ENCODE measurements at places on chromosomes 2 and 18.

DNA sequence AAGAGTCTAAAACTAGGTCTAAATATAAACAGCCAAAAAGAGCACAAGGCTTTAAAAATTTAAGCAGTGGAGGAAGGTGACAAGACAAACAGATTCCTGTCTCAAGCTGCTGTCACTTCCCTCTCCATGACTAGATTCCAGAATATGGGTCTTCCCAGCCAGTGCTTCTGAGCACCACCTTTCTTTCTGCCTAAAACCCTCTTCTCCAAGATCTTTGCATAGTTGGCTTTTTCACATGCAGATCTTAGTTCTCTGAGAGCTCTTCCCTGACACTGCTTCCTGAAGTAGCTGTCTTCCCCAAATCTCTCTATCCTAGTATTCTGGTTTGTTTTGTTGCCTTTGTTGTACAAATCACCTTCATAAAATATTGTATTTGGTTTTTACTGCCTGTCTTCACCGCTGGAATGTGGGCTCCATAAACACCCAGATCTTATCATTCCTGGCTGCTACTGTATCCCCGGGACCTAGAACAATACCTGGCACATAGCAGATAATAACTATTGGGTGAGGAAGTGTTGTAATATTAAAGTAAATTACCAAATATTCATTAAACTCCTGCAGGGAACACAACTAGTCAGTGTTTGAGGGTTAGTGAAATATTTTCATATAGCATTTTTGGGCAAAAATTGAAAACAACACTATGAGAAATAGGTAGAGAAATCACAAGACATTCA is 150.2 kb downstream of the CCDC85A start:
- DNase-seq, result no peak

DNA sequence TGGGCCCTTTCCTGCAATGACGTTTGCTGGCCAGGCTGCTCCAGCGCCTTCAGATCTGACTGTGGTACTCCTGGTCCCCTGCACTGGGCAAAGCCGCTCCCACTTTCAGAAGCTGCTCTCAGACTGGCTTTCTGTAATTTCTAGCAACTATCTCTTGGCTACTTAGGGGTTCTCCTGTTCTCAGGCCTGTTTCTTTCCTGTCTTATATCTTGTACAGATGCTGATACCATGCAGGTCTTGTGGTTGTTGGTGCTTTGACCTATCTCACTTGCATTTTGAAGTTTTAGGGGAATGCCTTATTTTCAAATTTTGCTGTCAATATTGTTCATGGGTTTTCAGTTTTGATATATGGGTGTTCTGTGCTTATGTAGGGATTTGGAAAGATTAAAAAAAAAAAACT is 145.8 kb downstream of the CLIP4 start:
- peak; percentile 65 for DNase-seq

GRCh38 chr2:144452989-144453336 is 67.0 kb downstream of the ZEB2 start:
- DNase-seq, result no peak

- DNase-seq, result peak; percentile 79
These were observed 30.9 kb downstream of the MBP start for GRCh38 chr18:77101410-77102258.

DNA sequence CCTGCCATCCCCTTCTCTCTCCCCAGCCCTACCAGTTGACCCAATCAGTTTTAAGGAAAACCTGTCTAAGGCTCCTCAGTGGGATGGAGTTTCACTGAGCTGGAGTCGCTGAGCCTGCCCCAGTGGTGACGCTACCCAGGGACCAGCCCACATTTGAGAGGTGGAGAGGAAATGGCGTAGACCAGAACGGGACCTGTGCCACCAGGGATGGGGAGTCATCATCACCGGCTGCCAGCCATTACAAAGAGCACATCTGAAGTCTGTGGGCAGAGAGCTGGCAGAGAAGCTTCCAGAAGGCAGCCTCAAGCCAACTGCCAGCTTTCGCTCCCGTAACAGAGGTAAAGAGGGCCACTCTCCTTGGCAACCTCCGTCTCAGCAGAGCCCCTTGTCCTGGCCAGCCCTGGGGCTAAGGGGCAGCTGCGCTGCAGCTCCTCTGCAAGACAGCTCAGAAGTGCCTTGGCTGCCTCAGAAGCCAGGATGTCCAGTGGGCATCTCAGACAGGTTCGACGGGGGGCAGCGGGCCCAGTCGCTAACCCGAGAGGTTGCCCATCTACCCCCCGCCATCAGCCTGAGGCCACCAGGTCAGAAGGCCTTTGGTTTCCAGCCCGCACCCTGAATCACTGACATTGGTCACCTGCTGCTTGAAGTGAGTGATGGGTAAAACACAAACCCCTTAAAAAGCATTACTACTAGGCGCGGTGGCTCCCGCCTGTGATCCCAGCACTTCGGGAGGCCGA is 15.4 kb downstream of the SDC1 start:
- DNase-seq, result no peak

- DNase-seq, result no peak
These were observed 220.9 kb downstream of the HDAC4 start for GRCh38 chr2:239179851-239180371.

GRCh38 chr2:35548171-35548570 is 807.4 kb upstream of the CRIM1 start:
- no peak for DNase-seq

DNA sequence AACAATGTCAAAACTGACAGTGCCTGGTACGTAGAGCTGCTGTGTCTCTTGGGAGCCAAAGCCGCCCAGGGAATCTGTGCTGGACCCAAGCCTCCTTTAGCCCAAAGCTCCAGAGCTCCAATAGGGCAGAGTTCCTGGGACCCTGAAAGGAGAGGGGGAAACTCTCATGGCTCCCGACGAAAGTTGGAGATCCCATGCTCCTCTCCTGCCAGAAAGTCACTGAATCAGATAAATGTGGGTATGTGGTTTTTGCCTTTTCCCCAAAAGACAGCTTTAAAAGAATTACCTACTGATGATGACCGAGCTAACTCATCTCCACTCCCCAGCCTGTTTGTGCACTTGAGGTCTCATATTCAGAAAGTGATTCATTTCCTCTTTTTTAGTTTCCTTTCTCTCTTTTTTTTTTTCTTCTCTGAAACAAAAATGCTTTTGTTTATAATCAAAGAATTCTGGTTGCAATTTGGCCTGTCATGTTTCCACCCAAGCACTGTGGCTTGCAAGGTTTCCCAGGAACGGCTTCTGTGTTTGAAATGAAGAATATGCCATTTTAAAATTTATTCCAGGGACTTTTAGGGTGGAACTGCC is 14.1 kb upstream of the PMAIP1 start:
- peak; percentile 84 for DNase-seq

GRCh38 chr2:71950256-71951082 is 197.2 kb downstream of the CYP26B1 start:
- DNase-seq, result no peak

- DNase-seq, result no peak
These were observed 32.5 kb downstream of the KCTD1 start for GRCh38 chr18:26515643-26516487.

DNA sequence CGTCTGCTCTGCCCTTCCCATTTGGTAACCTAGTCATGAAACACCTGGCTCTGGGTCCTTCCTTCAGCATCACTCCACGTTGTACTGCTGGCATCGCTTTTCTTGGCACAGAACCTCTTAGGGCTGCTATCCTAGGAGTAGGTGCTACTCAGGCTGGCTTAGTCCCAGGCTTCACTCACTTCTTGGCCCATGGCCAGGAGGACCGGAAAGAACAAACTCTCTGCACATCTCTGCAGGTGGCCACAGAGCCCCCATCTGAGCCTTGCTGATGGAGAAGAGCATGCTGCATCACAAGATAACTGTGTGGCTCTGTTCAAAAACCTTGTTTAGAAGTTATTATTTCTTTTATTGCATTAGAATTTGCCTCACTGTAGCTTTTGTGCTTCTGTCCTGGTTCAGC is 447.2 kb upstream of the TNP1 start:
- no peak for DNase-seq

GRCh38 chr2:128368437-128369107 is 49.9 kb upstream of the HS6ST1 start:
- DNase-seq, result no peak

GRCh38 chr2:219954331-219954730 is 326.9 kb downstream of the SLC4A3 start:
- no peak for DNase-seq

GRCh38 chr2:3285901-3286645 is 91.5 kb downstream of the EIPR1 start:
- no peak for DNase-seq

DNA sequence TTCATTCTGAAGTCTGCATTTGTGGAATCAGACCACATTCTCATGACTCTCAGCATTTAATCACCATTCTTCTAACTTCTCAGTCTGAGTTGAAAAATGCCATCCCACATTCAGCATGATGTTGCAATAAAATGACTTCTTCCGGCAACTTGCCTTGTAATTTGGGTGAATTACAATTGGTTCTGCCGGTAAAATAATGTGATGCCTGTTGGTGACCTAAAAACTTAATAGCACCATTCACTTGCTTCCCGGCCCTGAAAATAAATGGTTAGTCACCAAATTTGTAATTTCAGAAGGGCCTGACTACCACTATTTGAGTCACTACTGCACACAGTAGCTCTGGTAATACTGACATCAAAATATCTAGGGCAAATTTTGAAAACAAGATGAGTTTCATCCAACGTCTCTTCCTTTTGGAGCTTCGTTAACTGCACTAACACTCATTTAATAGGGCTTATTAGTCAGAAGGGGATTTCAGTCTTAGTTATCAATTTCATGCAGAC is 637.1 kb upstream of the CHAC2 start:
- DNase-seq, result peak; percentile 12

DNA sequence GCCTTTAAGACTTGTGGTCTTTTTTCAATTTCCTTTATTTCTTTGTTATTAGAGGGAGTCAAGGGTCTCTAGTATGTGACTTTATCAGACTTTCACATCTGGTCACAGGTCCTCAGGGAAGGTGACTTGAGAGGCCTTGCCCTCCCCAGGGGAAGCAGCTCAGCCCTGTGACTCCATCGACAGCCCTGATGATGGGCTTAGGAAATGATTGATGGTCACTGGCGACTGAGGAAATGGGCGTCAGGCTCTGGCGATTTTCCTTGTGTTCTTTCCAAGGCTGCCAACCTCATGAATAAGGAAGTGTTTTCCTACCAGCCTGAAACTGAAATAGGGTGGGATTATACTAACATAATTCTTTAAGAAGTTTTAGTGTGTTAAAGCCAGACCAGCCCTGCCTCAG is 21.1 kb downstream of the SERPINE2 start:
- no peak for DNase-seq

GRCh38 chr2:226892729-226893128 is 56.9 kb downstream of the RHBDD1 start:
- DNase-seq, result no peak

- peak; percentile 73 for DNase-seq
These were observed 1.1 kb upstream of the HIBCH start for GRCh38 chr2:190320696-190321095.

- peak; percentile 82 for DNase-seq
These were observed 18.7 kb upstream of the LYPD6B start for GRCh38 chr2:149019768-149020167.

GRCh38 chr2:33602201-33602830 is 3.2 kb upstream of the FAM98A start:
- no peak for DNase-seq

DNA sequence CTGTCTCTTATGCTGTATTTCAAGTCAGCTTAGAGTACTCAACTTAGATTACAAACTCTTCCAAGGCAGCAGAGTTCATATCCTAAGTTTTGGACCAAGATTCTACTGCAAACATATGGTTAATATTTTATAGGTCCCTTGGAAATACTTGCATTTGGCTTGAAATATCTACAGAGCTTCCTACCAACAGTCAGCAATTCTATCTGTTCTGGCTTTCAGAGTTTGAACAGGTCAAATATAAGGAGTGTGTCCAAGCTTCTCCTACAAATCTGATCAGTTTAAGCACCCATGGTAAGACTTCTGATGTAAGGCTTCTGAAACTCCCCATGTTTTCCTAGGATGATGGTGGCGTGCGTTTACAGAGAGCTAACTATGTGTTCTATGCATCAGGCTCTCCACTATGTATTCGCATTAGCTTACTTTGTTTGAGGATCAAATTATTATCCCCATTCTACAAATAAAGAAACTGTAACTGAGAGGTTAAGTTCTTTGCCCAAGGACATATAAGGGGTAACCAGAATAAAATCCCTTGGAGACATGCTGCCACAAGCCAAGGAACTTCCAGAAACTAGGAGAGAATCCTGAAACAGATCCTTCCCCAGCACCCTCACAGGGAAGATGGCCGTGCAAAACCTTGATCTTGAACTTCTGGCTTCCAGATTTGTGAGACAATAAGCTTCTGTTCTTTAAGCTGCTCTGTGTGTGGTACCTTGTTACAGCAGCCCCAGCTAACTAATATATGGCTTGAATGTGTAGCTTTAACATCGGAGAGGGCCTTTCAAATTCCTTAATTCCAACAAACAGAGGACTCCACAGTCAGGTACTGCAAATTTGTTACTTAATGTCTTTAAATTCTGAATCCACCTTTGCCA is 55.1 kb downstream of the ATP8B1 start:
- no peak for DNase-seq

DNA sequence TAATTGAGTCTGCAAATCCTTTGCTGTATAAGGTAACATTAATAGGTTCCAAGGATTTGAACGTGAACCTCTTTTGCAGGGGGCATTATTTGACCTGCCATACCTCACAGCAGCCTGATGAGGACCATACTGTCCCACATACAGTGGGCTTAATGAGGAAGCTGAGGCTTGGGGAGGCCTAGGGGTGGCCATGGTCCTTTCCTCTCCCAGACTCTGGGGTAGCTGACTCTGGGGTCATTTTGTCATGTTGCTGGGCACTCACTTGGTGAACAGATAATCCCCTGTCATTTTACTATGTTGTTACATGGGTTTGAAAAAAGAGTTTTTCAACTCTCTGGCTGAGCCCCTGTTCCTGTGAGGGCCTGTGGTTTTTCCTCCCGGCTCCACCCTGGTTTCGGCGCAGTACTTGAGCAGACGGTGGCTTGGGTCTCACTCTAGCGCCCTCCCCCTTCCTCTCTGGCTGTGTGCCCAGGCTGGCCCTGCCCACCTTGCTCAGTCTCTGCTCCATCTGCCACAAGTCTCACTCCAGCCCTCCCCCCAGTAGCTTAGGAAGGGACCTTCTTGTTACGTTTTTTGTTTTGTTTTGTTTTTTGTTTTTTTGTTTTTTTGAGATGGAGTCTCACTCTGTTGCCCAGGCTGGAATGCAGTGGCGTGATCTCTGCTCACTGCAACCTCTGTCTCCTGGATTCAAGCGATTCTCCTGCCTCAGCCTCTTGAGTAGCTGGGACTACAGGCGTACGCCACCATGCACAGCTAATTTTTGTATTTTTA is 21.0 kb downstream of the INPP4A start:
- peak; percentile 97 for DNase-seq

All from GM12865 (cell line).